B cell (primary cell): ENCODE measurements at places on chromosomes 6 and 20.

DNA sequence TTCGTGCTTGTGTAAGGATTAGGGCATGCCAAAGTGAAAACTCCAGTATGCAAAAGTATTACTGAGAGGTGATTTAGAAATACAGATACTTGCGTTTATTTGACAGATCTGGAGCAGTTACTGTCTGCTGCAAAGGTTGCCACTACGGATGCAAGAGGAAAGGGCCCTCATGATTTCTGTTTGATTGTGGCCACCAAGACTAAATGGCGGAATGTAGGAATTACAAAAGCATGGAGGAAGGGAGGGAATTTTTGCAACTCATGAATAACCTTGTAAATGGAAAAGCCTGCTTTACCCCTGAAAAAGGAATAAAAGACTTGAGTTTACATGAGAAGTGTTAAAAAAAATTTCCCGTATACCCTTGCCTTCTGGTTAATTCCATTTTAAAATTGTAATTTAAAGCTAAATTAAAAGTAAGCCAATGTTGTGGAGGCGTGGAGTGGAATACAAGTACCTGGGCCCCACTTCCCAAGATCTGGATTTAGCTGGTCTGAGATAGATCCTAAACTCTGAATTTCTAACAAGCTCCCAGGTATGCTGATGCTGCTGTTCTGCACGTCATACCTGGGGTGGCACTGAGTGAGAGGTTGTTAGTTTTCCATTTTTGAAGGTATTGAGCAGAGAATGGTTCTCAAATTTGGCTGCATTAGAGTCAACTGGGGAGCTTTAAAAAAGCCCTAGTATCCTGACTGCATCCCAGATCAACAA, 56.6 kb upstream of the NKX2-2 start:
- DNase-seq: no peak

- DNase-seq: no peak
These were observed 43.5 kb downstream of the TTI1 start for GRCh38 chr20:37989601-37990295.

- DNase-seq: no peak
These were observed 209.4 kb downstream of the FOXA2 start for GRCh38 chr20:22374678-22375590.

GRCh38 chr6:148551226-148551625, 195.6 kb upstream of the UST start:
- no peak for DNase-seq

- DNase-seq: no peak
These were observed 74.3 kb downstream of the RPS12 start for GRCh38 chr6:132888701-132889100.

- no peak for DNase-seq
These were observed 115.9 kb downstream of the OTOR start for GRCh38 chr20:16864069-16864468.

DNA sequence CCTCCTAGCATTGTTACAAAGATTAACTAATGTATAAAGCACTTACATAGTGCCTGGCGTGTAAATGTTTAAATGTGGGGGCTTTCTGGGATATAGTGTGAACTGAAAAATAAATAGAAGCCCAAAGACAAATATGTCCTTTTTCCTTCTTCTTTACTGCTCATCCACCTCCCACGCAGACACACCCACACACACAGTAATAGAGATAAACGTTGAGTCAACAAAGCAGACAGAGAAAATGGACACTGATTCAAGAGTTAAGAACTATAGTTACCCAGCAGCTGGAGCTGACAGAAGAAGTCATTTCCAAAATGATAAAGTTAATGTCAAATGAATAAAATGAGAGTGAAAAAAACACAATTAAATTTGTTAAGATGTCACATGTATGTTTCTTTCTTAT, 68.3 kb downstream of the FHL5 start:
- no peak for DNase-seq

DNA sequence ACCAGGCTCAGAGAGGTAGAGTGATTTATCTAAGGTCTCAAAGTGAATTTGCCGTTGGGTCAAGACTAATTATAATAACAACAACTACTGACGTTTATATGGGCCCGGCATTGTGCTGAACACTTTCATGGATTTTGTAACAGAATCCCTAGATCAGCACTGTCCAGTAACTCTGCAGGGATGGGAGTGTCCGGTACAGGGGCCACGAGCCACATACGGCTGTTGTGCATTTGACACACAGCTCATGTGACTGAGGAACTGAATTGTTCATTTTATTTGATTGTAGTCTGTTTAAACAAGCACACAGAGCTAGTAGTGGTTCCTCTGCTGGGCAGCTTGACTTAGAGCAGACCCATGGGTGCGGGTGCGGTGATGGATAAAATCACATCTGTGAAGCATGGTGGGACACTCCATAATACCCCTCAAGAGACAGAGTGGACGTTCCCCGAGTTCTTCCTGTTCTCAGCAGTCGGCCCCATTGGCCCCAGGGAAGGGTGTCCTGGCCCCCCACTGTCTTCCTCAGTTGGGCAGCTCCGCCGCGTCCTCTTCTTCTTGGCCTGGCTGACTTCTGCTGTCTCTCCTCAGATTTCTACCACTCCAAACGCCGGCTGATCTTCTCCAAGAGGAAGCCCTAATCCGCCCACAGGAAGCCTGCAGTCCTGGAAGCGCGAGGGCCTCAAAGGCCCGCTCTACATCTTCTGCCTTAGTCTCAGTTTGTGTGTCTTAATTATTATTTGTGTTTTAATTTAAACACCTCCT, 6.8 kb downstream of the CDKN1A start:
- DNase-seq: peak; percentile 32

GRCh38 chr6:164871783-164872182, 437.6 kb downstream of the C6orf118 start:
- DNase-seq: no peak
